Bronchial epithelial cell (primary cell): ENCODE measurements at places on chromosomes 3 and 15. TPM values are rescaled to one million over a fixed set of nuclear protein-coding genes. Genes with fewer than 3 reads are reported as not detected.
A peak's percentile ranks its signal among the peaks of the same experiment; 100 is the strongest.

The ELL3 gene
- 20.2 and 23.2 TPM in 2 replicates for total RNA-seq

GRCh38 chr3:45529697-45530096 is 64.9 kb upstream of the LIMD1 start:
- DNase-seq: no peak

GRCh38 chr3:120684896-120685295 is 2.9 kb upstream of the HGD start:
- no peak for DNase-seq

The EDEM1 gene
- 37.6 and 47.2 TPM in 2 replicates for total RNA-seq

DNA sequence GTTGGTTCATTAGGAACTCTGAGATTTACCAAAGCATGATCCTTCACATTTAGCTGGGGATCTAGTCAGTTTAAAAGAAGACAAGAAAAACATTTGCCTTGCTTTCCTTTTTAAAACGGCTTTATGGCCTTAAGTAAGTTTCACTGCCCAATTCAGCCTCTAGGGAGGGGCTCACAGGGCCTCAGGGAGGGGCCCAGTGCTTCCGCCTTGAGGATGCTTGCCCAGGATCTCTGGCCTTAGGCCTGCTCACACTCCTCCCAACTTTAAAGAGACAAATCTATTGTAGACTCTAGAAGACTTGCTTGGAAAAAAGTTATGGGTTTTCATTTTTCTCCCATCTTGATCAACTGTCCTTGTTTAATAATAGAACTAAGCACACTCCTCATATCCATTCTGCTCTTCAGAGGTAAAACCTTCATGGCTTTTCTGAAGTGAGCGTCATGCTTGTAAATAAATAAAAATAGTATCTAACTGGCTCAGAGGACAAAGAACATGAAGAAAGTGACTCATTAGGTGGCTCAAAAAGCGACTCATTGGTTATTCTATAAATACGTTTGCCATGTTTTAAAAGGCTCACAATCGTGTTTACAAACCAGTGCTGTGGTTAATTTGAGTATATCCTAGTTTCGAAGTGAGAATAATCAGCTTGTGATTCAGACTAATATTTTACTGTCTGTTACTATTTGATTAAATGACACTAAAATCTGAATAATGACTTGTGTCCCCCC is 13.7 kb downstream of the PDHB start:
- DNase-seq: peak; percentile 65

DNA sequence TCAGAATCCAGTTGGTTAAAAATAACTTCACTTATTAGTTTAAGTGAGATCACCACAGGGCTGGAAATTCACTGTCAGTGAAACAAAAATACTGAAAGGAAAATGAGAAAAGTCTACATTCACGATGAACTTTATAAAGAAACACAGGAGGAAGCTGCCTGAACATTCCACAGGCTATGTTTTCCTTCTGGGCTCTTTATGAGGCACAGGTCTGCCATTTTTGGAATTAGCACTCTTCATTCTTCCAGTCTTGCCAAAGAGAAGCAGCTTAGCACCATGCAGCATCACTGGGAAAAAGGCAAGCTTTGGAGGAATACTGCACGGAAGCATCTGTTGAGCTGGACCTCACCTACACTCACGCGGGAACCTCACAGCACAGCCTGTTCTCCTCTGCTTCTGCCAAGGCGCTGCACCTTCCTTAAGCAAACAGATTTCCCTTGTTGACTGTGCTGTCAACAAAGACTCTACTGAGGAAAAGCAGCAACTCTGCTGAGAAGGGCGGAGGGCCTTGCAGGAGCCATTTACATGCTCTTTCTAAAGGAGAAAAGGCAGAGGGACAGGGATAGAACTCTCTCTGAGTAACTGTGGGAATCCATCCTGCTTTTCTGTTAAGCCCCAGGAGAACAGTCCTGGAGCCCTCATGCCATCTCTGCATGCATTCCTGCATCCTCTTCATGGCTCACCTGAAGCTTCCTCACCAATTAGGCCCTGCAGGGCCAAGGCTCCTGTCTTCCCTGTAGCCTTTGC is 15.7 kb downstream of the SUSD5 start:
- DNase-seq: no peak

GRCh38 chr15:76298986-76299385 is 12.3 kb downstream of the ETFA start:
- DNase-seq: peak; percentile 6

DNA sequence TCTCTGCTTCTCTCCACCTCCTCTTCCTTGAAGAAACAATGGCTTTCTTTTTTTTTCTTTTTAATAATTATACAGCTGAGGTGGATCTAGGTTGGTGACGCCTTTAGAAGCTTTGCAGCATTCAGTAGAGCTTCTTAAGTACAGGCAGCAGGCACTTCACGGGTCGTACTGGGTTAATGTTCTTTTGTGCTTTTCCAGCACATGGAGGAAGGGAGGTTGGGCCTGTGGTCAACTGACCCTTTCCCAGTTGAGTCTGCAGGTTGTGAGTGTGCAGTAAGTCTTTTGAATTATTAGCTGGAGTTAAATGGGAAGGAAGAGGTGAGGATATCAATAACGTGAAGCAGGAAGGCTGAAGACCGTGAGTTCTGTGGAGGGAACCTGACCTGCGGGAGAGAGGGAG is 7.0 kb downstream of the TRAK1 start:
- DNase-seq: no peak

DNA sequence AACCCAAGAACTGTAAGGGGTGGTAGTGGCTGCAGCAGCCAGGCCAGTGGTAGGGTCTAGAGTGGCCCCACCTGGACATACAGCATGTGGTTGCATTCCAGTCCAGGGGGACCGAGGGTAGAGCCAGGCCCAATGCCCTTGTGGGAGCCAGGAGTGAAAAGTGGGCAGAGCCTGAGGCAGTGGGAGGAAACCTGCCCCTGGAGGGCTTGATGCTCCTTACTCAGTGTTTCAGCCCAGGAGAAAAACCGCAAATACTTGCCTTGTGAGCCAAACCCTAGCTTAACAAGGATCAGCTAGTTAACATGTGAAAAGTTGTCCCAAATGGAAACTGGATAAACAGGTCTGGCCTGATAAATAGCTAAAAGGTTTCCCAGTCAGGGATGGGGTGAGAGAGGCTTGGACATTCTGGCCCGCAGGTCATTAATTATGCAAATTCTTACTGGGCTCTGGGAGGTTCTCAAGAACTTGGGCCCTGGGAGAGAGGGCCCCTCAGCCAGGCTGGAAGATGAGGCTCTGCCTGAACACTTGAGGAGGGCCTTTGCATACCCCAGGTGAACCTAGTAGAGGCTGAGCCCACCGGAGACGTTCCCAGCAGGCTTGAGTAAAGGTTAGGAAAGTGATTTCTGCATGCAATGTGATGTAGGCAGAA is 222.1 kb downstream of the THSD4 start:
- DNase-seq: peak; percentile 98

GRCh38 chr15:79083154-79083553 is 7.4 kb downstream of the RASGRF1 start:
- DNase-seq: no peak

DNA sequence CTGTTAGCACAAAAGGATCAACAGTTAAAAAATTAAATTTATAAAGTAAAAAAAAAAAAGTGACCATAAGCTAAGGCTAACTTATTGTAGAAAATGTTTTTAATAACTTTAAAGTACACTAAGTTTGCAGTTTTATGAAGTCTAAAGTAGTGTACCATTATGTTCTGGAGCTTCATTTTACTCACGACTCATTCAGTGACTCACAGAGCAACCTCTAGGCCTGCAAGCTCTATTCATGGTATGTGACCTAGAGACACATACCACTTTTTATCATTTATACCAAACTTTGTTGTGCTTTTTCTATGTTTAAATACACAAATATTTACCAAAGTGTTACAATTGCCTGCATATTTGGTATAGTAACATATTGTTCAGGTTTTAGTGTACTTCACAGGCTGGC is 1552.3 kb downstream of the OTOL1 start:
- no peak for DNase-seq

GRCh38 chr3:156642750-156643728 is 31.4 kb upstream of the TIPARP start:
- DNase-seq: no peak

DNA sequence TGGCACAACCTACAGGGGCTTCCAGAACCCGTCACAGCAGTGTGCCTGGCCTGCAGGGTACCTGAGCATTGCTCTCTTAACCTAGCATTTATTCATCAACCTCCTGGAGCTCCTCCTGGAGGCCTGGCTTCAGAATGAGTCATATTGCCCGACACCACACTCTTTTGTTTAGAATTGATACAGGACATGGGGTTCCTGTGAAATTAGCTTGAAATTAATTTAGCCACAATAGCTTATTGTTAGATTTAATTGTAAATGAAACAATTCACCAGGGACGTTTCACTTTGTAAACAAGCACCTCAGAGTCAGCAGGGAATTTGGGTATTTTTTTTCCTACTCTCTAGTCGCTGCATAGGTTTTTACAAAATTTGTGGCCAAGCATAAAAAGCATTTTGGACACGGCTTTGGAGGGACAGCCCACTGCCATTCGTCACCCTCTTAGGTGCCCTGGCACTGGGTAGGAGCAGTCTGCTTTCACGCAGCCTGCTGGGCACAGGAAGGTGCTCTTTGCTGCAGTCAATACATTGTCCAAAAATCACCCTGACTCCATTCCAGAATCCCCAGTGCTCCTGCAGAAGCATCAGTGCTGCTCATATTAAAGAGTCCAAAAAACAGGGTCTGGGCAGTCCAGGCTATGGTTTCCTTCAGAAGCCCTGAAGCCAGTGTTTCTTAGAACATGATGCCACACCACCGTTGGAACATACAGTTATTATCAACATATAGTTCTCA is 60.8 kb upstream of the MEF2A start:
- peak; percentile 51 for DNase-seq

GRCh38 chr3:102529452-102529851 is 94.6 kb downstream of the ZPLD1 start:
- DNase-seq: peak; percentile 55

GRCh38 chr3:45199837-45200648 is 26.0 kb downstream of the TMEM158 start:
- peak; percentile 100 for DNase-seq

DNA sequence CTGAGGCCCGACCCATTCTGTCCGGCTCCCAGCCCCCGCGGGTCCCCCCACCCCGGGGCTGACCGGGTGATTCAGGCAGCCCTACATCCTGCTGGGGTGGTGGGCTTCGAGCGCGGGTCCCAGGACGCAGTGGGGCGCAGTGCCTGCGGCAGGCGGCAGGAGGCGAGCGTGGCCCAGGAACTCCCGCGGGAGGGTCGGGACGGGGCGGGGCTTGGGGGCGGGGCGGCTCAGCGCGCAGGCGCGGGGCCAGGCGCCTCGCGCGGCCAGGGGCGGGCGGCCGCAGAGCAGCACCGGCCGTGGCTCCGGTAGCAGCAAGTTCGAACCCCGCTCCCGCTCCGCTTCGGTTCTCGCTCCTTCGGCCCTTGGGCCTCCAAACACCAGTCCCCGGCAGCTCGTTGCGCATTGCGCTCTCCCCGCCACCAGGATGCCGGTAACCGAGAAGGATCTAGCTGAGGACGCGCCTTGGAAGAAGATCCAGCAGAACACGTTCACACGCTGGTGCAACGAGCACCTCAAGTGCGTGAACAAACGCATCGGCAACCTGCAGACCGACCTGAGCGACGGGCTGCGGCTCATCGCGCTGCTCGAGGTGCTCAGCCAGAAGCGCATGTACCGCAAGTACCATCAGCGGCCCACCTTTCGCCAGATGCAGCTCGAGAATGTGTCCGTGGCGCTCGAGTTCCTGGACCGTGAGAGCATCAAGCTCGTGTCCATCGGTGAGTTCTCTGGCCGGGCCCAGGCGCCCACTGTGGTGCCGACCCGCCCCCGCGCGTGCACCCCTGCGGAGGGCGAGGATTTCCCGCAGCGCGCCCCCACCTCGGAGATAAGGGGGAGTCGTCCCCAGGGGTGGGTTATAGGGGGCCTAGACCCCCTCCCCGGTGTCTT is at the start of gene FLNB:
TSS of gene FLNB (plus strand) at position 282 of the 885 bp plus-strand sequence. CDS start at position 425, 143 bp downstream.
- peak; percentile 36 for DNase-seq

The GPR27 gene
- 0.38 and 0.53 TPM in 2 replicates for total RNA-seq

The MESP2 gene
- 0.13 and 0.26 TPM in 2 replicates for total RNA-seq

GRCh38 chr3:148759430-148759829 is 61.7 kb downstream of the AGTR1 start:
- no peak for DNase-seq

DNA sequence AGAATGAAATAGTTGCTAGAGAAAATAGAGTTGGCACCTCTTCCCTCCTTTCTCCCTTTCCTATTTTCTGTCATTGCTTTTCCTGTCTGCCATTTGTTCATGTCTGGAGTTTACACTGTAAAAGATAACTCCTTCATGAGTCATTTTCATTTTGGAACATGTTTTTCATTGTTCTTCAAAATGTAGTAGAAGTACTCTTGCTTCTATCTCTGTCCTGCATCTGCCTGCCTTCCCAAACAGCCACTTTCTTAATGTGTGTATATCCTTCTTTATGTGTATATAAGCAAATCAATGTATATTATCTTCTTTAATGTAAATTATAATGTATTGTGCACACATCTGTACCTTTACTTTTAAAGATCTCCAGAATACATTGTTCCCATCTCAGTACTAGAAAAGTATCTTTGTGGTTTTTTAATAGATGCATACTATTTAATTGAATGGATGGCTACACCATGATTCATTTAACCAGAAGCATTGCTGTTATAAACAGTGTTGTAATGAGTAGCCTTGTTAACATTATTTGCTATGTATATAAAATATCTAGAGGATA is 41.1 kb downstream of the TSC22D2 start:
- peak; percentile 79 for DNase-seq

DNA sequence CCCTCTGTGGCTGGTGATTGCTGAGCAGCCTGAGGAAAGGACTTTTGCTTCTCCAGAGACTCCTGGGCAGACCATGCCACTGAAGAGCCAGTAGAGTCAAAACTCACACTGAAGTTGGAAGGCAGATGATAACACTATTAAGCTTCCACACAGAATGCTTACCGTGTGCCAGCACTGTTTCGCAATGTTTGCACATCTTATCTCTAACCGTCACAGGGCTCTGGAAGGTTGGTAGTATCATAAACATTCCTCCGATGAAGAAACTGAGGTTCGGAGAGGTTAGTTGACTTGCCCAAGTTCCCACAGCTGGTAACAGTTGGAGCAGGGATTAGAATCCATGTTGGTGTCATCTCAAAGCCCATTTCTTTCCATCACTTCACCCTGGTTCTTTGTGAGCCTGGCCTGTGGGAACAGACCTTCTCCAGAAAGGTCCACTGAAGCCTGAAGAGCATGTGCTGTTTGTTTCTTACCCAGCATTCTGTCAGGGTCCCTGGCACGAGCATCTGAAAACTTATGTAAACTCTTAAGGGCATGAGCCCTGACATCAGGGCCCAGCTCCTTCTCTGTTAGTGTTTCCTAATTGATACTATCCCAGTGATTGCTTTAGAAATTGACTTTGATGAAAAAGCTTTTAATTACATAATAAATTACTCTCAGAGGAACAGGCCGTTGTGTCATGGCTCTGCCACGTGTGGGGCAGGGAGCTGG is 77.0 kb upstream of the PRR23C start:
- DNase-seq: peak; percentile 45

DNA sequence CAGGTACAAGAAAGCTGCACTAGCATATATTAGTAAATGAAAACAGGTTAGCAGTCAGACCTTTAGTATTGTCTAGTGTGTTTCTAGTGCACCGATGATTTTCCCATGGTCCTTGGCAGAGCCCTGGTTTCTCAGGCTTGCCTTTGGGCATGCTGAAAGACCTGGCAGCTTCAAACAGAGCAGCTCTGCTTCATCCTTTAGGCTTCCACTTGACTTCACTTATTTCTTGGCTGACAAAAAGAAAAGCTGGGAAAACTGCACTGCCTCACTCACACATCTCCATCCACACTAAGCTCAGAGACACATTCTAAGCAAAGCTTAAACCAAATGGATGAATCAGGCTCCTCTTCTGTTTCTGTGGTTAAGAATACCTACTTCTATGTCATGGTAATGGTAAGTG is 374.8 kb upstream of the PDZRN3 start:
- DNase-seq: no peak
